Activated effector memory CD4-positive, alpha-beta T cell treated with Interleukin-2 at 50 U/mL for 16 hours (primary cell): ENCODE measurements at places on chromosomes 2 and 18.
A peak's percentile ranks its signal among the peaks of the same experiment; 100 is the strongest.

GRCh38 chr2:31957354-31958139 lies 53.3 kb downstream of the MEMO1 start:
- DNase-seq, result no peak

DNA sequence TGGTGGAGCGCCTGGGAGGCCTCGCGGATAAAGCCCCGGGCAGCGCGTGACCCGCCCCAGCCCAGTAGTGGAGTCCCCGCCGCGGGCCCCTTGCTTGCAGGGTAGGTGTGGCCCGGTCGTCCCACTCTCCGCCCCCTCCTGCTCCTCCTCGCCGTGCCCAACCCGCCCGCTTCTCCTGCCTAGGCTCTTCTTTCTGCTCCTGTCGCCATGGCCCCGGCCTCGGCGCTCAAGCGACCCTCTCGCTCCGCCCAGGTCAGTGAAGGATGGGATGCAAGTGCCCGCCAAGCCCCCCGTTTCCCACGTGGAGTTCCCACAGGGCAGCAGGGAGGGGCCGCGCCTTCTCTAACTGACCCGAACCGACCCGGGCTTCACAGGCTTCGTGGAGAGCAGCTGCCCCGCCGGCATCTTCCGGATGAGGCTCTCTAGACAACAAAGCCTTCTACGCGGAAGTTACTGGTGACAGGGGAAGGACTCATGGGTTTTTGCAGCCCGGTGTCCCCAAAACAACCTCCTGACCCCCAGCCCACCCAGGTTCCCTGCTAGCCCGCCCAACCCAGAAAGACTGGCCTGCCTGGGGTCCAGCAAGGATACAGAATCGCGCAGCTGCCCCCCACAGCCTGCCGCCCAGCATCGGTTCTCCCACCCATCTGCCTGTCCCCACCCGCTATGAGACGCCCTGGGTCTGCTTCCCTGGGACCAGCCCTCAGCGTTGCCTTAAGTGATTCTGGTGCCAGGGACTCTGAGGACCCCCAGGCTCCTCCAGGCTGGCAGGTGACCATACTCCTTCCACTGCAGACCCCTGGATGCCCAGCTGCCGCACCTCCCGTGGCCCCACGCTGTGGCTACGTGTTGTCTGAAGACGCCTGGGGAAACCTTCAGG lies 32.8 kb downstream of the TTC32 start:
- peak; percentile 58 for DNase-seq

- DNase-seq, result no peak
These were observed 156.1 kb downstream of the MYT1L start for GRCh38 chr2:2174956-2175355.

DNA sequence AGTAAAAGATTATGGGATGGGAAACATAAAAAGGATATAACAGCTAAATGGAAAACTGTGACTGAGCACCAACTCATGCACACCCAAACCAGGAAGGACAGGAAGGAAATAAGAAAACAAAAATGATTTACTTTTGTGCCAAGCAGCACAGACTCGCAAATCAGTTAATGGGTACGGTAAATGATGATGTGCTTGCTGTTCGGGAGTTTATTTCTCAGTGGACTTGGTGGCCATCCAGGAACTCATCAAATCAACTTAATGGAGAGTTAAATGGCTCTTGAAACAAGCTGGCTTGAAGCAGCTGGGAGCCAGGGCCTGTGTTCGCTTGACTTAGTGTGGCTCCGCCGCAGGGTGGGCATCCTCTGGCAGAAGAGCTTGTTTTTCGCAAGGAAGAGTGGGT lies 36.2 kb downstream of the MTCL1 start:
- DNase-seq, result no peak

GRCh38 chr2:182952741-182953450 lies 85.4 kb downstream of the NCKAP1 start:
- DNase-seq, result no peak

GRCh38 chr18:79680100-79680879 lies 687 bp downstream of the CTDP1 start:
- DNase-seq, result peak; percentile 10

DNA sequence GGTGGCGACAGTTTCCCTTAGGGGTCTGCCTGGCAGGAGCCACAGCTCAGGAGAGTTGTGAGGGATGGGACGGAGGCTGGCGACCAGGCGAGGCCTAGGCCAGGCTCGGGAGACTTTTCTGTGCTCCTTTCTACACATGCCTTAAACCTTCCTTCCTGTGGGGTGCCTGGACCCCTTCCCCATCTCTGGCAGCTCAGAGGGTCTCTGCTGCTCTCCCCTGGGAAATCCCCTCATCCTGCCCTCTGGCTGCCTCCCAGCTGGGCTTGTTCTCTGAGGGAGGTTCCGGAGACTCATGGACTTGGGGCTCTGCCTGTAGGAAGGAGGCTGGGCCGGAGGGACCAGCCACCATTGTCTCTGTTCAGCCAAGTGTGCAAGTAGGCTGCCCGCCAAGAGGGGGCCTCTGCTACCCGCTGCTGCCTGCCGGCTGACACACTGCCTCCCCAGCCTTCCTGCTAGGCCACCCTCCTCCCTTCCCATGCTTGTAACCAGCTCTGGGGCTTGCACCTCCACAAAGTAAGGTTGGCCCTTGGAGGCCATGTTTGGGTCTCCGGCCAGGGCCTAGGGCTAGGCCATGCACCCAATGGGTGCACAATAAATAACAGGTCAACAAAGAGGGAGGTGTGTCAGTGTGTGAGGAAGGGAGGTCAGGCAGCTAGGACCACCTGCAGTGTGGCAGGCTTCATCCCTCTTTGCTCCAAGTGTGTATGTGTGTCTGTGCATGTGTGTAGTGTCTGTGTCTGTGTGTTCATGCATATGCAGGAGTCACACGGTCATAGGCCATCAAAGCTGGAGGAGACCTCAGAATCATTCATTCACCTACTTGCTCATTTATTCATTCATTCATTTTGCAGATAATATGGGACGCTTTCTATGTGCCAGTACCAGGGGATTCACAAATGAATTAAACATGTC lies 28.8 kb downstream of the PSD4 start:
- DNase-seq, result no peak

DNA sequence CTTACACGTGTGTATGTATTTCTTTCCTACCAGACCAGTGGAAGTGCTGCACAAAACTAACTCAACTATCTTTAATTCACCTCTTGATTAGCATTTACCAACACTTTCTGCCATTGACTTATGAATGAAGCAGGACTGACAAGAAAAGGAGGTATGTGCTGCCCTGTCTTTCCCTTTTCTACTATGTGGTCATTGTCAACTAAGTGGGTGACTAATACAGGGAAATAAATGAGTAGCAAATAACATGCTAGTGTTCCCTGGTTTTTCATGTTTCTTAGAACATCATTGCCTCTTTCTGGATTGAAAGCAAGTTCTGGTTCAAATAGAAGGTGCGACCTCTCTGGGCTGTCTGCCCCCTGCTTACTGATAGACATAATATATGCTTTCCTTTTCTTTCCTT lies 58.0 kb downstream of the LINC00305 start:
- no peak for DNase-seq
